T-helper 1 cell (primary cell): ENCODE measurements at places on chromosomes 3 and 15.

- no peak for DNase-seq
Measured at GRCh38 chr3:150419959-150420358, 11.9 kb downstream of the TSC22D2 start.

DNA sequence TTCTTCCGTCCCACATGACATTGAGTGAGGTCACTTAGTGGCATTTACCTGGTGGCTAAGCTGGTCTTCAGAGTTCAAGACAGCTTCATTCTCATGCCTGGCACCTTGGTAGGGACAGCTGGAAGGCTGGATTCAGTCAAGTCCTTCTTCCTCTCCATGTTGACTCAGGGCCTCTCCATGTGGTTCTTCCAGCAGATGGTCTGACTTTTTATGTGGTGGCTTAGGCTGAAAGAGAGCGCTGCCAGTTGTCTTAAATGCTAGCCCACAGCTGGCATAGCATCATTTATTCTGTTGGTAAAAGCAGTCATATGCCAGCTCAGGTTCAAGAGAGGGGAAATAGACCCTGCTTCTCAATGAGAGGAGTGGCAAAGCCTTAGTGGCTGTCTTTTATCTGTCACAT is 53.0 kb upstream of the CTDSPL start:
- no peak for DNase-seq

- no peak for DNase-seq
Measured at GRCh38 chr3:183064475-183064874, 34.8 kb downstream of the MCCC1 start.

DNA sequence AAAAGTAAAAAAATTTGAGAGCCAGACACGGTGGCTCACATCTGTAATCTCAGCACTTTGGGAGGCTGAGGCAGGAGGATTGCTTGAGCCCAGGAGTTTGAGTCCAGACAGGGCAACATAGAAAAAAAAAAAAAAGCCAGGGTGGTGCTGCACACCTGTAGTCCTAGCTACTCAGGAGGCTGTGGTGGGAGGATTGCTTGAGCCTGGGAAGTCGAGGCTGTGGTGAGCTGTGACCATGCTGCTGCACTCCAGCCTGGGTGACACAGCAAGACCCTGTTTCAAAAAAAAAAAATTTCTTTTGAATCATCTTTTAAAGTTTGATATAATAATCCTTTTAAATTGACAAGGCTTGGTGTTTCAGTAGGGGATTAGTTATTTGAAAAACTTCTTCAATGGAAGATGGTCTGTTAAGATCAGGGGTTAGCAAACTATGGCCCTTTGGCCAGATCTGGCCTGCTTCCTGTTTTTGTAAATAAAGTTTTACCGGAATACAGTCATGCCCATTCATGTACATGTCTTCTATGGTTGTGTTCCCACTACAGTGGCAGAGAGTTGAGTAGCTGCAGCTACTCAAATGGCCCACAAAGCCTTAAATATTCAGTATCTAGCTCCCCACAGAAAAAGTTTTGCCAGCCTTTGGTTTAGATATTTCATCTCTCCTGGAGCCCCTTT is 28.9 kb downstream of the CDAN1 start:
- no peak for DNase-seq

GRCh38 chr3:71258526-71258925 is 325.0 kb downstream of the FOXP1 start:
- DNase-seq = no peak

DNA sequence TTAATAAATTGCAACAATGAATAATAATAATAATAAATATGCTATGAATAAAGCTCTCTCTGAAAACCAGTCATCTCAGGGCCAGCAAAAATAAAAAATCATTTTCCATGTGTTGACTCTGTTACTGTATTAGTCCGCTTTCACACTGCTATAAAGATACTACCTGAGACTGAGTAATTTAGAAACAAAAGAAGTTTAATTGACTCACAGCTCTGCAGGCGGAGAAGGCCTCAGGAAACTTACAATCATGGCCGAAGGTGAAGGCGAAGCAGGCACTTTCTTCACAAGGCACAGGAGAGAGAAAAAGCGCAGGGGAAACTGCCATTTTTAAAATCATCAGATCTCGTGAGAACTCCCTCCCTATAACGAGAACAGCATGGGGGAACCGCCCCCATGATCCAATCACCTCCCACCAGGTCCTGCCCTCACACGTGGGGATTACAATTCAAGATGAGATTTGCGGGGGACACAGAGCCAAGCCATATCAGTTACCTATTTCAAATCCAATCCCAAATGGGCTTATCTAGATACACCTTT is 224.1 kb downstream of the IGSF11 start:
- DNase-seq = no peak

DNA sequence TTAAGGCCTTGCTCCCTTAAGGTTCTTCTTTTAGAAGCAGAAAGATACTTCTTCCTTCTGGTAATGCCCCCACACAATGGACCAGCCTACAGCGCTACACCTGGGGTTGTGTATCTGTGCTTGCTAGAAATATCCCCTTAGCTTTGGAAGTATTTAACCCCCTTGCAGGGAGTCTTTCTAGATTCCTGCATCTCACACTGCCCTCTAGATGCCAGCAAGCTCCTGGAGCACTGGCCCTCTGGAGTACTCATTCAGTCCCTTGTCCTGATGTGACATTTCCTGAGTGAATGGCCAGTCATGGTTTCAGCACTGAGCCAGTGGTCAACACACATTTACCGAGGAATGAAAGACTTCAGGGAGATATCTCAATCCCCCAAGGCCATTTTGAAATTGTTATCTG is 30.4 kb upstream of the RBP2 start:
- no peak for DNase-seq

DNA sequence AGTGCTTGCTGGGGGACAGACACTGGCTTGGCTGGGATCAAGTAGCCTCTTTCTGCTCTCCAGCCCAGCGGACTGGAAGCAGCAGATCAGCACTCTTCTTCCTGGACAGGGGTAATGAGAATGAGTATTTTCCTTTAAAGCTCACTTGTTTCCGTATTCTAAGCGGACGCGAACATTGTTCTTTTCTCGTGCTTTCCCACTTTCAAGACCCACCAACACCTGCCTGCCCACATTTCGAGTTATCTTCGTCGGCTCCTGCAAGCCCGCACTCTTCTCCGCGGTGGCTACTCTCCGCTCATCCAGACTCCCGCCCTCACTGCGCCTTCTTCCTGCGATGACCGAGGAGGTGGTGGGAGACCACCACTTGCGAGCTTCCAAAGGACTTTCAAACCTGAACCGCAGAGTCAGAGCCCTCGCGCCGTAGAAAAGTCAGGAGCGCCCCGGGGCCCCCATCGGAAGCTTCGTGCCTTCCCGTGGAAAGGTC is 1.6 kb upstream of the PPM1L start:
- DNase-seq = peak; percentile 20

GRCh38 chr15:64690578-64691296 is 84.7 kb downstream of the RBPMS2 start:
- no peak for DNase-seq

DNA sequence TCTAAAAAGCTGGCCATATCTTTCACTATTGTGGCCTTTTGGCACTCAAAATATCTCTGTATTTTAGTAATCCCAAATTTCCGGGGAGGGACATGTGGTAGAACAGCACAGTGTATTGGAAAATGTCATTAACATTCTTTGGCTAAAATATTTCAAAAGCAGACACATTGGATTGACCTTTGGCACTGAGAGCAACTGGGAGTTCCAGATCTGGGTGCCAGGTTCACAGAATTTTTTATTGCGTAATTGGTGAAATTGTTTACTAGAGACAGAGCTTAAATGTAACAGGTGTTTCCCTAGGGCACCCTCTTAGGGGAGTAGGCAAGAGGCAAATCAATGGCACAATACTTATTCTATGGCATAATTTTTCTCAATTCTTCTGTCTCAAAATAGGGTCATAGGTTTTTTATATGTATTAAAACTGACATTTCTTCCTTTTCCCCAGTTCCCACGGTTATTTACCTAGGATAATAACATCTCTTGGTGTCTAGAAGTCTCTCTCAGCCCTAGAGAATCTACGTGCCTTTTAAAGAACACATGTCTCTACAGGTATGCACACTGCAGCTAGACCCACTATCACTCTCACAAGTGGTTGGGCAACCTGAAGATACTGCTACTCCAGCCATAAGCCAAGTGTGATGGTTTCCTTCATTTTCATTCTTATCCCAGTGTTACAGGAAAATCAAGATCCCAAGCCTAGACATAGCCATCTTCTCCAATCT is 10.6 kb downstream of the RBMS3 start:
- DNase-seq = no peak

- DNase-seq = no peak
Measured at GRCh38 chr3:187832202-187832601, 86.9 kb upstream of the BCL6 start.

DNA sequence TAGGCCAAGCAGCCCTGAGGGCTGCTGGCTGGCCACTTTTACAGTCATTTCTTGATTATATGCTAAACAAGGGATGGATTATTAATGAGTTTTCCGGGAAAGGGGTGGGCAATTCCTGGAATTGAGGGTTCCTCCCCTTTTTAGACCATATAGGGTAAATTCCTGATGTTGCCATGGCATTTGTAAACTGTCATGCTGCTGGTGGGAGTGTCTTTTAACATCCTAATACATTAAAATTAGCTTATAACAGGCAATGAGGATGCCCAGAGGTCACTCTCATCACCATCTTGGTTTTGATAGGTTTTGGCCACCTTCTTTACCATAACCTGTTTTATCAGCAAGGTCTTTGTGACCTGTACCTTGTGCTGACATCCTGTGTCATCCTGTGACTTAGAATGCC is 11.7 kb upstream of the PYDC2 start:
- DNase-seq = no peak

DNA sequence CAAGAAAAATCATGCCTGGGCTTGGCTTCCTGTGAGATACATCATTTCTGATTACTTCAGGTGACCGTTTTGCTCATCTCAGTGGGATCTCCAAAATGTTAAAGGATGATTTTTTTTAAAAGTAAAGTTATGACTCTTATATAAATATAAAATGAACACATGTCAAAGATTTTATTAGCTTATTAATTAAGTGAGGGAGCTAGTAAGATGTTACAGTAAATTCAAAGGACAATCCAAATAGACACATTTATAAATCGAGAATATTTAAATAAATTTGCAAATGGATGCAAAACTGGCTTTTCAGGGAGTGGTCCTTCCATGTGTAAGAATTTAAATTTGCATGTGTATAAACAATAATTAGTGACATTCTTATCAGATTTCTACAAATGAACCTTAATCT is 87.0 kb downstream of the IQCH start:
- no peak for DNase-seq

- DNase-seq = no peak
Measured at GRCh38 chr3:46981932-46982471, 2.5 kb downstream of the NBEAL2 start.

GRCh38 chr15:26126070-26126469 is 262.9 kb upstream of the ATP10A start:
- DNase-seq = no peak

GRCh38 chr3:115470254-115470653 is 153.1 kb upstream of the GAP43 start:
- DNase-seq = no peak
